ENCODE measurements at places on chromosomes 3 and 15. TPM values are rescaled to one million over a fixed set of nuclear protein-coding genes. Genes with fewer than 3 reads are reported as not detected.

DNA sequence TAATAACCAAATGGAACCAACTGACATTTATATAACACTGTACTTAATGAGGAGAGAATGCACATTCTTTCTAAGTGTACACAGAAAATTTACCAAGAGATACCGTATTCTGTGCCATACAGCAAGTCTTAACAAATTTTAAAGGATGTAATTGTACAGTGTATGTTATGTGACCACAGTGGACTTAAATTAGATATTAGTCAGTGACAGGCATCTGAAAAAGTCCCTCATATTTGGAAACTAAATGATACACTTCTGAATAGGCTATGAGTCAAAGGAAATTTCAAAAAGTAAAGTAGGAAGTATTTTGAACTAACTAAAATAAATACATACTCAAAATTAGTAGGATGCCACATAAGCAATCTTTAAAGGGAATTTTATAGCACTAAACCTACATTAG, 59.6 kb upstream of the P3H2 start:
- DNase-seq, result no peak

GRCh38 chr15:65569728-65570127, 39.5 kb downstream of the HACD3 start:
- no peak for DNase-seq

DNA sequence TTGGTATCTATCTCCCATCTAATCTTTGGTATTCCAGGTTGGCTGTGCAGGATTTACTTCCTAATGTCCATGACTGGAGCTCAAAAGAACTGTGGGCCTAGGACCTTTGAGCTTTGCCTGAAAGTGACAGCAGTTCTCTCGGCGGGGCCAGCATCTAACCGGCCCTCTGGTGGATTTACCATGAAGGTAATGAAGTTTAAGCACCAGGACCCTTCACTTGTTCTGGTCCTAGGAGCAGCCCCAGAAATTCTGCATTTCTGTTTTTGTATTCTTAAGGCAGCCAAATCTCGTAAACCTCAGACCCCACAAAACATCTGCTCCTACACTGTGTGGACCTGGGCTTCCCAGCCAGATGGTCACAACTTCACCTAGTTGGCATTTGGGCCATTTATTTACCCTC, 13.0 kb downstream of the CALML4 start:
- no peak for DNase-seq

SLC28A1 gene
- total RNA-seq, result not detected

DNA sequence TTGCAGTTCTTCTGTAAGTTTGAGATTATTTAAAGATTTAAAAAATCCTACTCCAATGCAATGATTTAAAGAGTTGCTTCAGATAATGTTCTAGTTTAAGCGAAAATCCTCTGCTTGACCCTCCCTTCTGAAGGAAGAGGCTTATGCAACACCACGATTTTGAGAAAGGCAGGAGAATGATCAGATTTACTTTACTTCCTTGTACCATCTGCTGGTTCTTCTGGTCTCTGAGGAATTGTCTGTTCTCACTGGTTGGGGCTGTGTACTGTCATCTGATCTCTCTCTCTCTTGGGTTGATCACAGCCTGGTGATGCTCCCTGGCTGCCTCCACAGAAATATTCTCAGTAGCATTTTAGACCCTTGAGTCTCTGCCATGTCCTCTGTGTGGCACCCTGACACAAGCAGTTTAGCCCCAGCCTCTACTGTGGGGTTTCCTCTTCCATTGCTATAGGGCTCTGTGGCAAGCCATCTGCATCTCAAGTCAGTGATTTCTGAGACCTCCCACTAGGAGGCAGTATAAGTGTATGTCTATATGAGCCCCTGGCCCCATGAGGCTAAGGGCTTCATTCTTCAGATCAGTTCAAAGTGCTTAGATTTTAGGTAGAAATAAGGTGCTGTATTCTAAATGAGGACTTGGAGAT, 50.8 kb upstream of the PLAAT1 start:
- DNase-seq, result no peak

- DNase-seq, result no peak
These were observed 6.2 kb upstream of the MAP1A start for GRCh38 chr15:43511012-43511885.

TM4SF1 gene
- total RNA-seq, result 0.56 TPM

- peak; percentile 60 for DNase-seq
These were observed 1.6 kb upstream of the SUCNR1 start for GRCh38 chr3:151871639-151872468.

CAMKV gene
- total RNA-seq, result 0.16 TPM

SLC9C1 gene
- total RNA-seq, result not detected

PRICKLE2 gene
- 1.1 TPM for total RNA-seq

DNA sequence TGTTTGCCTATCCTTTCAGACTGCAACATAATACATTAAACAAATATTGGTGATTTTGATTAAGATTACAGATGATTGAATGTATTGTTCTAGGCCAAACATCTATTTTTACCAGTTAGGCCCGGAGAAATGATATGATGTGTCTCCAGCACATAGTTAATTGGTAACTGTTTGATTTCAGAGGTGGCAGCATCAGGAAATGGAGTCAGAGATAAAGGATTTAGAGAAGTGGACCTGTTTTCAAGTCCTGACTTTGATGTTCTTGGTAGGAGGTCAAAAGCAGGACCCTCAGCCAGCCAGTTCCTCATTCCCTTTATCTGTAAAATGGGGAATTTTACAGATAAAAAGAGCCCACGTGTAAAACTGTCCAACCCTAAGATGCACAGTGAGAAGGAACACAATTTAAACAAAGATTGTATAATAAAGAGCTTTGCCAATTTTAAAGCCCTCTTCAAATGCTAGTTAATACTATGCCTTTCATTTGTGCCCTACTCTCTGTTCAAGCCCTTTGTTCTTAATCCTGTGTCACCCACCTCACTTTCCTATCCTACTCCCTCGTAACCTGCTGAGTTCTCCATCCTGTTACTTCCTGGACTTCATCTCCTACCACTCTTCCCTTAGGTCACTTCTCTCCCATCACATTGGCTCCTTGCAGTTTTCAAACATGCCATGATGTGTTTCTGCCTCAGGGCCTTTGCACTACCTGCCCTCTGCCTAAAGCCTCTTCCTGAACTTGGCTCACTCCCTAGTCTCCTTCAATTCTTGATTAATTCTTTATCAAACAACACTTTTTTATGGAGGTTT, 2.5 kb downstream of the TMEM212 start:
- DNase-seq, result no peak

CCR8 gene
- total RNA-seq, result 16.9 TPM

STARD5 gene
- total RNA-seq, result 6.1 TPM

DNA sequence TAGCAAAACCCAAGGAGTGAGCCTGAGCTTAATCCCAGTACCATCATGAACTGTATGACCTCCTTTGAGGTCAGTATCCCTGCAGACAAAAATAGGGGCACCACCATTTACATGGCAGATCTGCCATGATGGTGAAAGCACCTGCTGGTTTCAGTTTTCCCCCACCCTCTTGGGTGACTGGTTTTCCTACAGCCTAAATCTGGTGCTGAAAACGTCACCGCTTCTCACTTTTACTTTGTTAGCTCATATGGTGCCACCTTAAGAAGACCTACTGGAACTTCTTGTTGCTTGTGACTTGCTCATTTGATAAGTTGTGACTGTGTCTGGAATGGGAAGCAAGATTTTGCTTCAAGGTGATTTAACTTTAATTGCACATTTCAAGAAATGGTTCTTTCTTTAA, 5.1 kb downstream of the PPP1R2 start:
- DNase-seq, result peak; percentile 68

- no peak for DNase-seq
These were observed 198.1 kb downstream of the NEK10 start for GRCh38 chr3:27171113-27171512.

- DNase-seq, result no peak
These were observed 9.9 kb downstream of the KY start for GRCh38 chr3:134640872-134641470.

GRCh38 chr3:4841225-4841624, 138.0 kb upstream of the BHLHE40 start:
- no peak for DNase-seq

GRCh38 chr15:28075573-28075972, 23.5 kb downstream of the OCA2 start:
- no peak for DNase-seq
